ENCODE measurements at places on chromosomes 6 and 20. TPM values are rescaled to one million over a fixed set of nuclear protein-coding genes. Genes with fewer than 3 reads are reported as not detected.

DNA sequence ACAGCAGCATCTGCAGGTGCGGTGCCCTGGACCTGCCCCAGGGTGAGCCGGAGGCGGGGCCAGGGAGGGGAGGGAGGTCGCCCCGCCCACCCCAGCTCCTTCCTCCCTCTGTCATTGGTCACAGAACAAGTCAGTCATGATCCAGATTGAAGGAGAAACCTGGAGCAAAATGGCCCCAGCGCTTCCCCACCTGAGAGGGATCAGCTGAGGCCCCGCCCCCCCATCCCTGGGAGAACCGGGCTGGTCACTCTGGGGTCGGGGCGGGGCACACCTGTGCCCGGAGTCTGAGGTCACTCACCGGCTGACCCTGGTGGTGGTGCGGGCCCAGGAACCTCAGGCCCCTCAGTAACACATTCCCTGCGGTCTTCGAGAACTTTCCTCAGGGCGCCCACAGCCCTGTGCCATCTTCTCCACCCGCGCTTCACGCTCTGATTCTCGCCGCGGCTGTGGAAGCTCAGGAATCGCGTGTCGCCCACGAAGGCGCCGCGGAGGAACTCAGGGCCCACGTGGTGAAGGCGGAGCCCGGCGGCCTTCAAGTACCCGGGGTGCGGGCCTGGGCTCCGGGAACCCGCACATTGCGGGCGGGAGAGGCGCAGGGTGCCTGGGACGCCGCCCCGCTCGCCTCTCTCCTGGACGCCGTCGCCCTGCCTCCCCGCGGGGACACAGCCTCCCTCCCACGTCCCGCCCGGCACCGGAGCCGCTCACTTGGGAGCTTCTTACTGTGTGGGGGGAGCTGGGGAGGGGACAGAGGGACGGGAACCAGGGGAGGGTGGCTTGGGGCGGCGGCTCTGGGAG, 36.4 kb upstream of the HLA-C start:
- peak; percentile 72 for DNase-seq
- peak overlapping the region; percentile 68 for H3K4me3 ChIP-seq
- no peaks in the 10 kb centered on the region for H3K36me3 ChIP-seq

GRCh38 chr6:56259234-56260077, 12.1 kb upstream of the COL21A1 start:
- H3K27ac ChIP-seq, result no peak overlapping the region
- H3K4me1 ChIP-seq, result no peaks in the 10 kb centered on the region
- DNase-seq, result no peak
- no peaks in the 10 kb centered on the region for H3K36me3 ChIP-seq

GRCh38 chr6:17986656-17987446, 584 bp downstream of the KIF13A start:
- H3K27ac ChIP-seq, result no peak overlapping the region
- peaks cover 68% of the 10 kb centered on the region for H3K27me3 ChIP-seq
- peak; percentile 13 for DNase-seq
- peaks cover 13% of the 10 kb centered on the region for H3K4me1 ChIP-seq
- H3K36me3 ChIP-seq, result no peaks in the 10 kb centered on the region

GRCh38 chr6:46510651-46511050, 19.4 kb upstream of the RCAN2 start:
- H3K27me3 ChIP-seq, result peaks cover 4% of the 10 kb centered on the region
- H3K4me3 ChIP-seq, result no peak overlapping the region
- no peak for DNase-seq
- H3K4me1 ChIP-seq, result no peaks in the 10 kb centered on the region

DNA sequence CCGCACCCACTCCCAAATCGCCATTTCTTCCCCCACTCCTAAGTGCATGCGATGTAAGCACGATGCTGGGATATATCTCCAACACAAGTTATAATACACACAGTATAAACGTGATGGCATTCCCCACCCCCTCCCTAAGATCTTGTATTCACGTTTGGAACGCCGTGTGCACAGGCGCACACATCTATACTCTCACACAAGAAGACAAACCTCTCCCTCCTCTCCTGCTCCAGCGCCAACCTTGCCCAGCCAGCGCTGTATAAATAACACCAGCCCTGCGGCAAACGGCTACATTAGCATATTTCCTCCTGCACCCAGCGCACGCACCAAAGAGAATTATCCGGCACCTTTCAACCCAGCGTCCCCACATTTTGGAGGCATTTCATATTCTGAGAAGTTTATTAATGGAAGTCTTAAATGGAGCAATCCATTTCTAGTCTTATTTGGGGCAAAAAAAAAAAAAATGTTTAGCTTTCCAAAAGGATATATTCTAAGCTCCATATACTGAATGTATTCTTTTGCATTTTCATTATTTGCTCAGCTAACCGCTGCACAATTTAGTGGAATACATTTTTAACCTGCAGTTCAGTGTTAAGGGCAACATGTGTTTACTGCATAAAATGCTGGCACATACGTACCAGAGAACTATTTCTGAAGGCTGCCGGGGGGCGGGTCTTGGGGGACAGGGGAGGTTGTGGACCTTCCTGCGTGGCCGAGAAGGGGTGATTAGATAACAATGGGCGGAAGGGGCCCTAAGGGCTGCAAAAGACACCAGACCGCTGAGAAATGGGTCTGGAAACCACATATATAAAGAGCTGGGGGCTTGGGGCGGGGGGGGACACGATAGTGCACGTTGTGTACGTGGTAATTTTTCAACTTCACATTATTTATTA, 1.1 kb upstream of the SLC22A23 start:
- peak overlapping the region; percentile 61 for H3K4me3 ChIP-seq
- H3K36me3 ChIP-seq, result no peaks in the 10 kb centered on the region
- H3K4me1 ChIP-seq, result peaks cover 10% of the 10 kb centered on the region

DNA sequence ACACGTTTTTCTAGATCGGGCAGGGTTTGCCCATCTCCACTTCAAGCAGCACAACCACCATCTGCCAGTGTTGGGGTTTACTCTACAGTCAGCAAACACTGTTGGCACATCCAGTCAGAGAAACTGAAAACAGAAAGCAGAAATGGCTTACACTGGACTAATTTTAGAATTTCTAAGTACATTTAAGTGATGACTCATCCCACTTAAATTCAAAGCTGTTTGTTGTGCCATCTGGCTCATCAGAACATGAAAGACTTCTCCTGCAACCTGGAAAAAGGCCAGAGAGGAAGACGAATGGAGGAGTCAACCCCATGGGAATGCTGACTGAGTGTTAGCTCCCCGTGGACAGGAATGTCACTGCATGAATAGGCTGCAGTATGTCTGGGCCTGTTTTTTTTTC, 21.8 kb downstream of the FAM209B start:
- no peak overlapping the region for H3K4me3 ChIP-seq
- peaks cover 8% of the 10 kb centered on the region for H3K4me1 ChIP-seq
- H3K27ac ChIP-seq, result no peak overlapping the region
- no peaks in the 10 kb centered on the region for H3K36me3 ChIP-seq

DNA sequence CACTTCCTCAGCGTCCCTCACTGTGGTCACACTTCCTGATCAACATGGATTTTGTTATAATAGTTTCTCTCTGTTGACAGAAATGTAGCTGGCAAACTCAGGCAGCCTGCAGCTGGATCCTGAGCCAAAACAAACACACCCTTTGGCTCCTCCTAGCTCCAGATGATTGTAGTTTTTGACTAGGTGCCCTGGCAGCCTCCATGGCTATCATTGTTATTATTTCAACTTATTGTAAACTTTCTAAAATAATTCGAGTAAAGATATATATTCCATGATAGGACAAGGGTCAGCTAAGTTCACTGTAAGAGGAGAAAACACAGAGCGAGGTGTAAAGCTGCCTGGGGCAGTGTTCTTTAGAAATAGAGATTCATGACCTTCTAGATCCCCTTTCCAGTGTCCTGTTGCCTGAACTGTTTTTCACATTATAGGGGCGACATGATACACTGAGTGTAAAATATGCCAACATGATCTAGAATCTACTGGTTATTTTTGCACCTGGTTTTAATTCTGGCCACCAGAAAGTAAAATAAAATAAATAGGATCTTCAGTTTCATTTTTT, 98.2 kb upstream of the HDGFL1 start:
- no peaks in the 10 kb centered on the region for H3K27me3 ChIP-seq
- no peak for DNase-seq
- H3K4me3 ChIP-seq, result no peak overlapping the region
- no peaks in the 10 kb centered on the region for H3K4me1 ChIP-seq
- H3K36me3 ChIP-seq, result no peaks in the 10 kb centered on the region
- no peak overlapping the region for H3K27ac ChIP-seq

DNA sequence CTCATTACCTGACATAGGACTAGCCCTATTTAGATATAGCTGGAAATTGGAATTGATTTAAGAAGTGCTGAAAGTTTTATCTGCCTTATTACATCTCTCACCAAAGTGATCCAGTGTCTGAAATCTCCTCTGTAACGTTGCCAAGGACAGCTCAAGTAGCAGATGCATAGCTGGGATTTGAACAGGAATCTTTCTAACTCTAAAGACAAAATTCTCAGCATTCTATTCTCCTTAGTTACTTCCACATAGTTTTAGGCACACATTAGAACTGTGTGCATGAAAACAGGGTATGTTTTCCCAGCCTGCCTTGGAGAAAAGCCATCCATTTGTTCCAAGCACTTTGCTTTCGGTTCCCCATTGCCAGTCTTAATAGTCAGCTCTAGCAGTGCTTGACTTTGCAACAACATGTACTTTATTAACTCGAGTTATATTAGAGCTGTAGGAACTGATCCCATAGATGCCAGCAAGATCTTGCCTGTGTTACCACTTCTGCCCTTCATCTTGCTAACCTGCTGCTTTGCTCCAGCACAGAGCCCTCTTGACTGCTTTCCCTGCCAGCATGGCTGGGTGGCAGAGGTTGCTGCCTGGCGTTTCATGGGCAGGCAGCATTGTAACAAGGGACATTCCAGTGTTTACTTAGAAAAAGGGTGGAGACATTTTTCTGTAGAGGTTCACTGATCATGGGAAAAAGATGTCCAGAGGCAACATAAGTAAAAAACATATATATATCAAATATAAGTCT, 56.1 kb upstream of the STMND1 start:
- DNase-seq, result no peak
- no peak overlapping the region for H3K4me3 ChIP-seq
- H3K27me3 ChIP-seq, result peaks cover 33% of the 10 kb centered on the region
- H3K4me1 ChIP-seq, result no peaks in the 10 kb centered on the region
- no peaks in the 10 kb centered on the region for H3K36me3 ChIP-seq

DNA sequence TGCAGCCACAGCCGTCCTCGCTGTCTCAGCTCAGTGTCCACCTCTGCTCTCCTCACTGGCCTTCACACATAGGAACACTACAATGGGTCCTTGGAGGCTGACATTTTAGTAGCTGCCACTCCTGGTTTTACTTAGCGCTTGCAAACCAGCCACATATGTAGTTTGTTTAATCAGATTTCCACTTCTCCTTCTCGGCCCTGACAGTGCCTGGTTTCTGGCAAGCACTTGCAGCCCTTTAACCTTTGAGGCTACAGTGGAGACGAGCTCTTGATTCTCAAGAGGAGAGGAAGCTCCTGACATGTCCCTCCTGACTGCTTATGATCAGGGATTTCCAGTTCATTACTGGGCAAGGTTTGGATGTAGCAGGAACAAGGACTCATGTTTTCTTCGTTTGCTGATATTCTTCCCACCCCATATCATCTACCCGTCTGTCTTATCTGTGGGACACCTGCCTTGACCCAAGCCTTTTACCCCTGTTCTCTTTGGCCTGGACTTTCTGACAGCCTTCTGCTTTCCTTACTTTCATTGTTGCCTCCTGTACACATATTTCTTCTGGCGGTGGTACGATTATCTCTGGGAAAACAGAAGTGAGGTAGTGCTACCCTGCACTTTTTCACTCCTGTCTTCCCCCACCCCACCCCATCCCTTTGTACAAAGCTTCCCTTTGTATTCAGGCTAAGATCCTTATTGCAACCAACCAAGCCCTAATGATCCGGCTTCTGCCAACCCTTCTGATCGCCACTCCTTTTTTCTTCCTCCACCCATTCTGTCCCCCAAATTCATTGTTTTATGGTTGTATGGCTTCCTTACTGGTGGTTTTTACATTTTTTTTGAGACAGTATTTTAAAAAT, 31.2 kb downstream of the CEP43 start:
- peaks cover 58% of the 10 kb centered on the region for H3K36me3 ChIP-seq
- peaks cover 7% of the 10 kb centered on the region for H3K4me1 ChIP-seq
- H3K27me3 ChIP-seq, result no peaks in the 10 kb centered on the region
- no peak for DNase-seq
- no peak overlapping the region for H3K27ac ChIP-seq
- no peak overlapping the region for H3K4me3 ChIP-seq

DNA sequence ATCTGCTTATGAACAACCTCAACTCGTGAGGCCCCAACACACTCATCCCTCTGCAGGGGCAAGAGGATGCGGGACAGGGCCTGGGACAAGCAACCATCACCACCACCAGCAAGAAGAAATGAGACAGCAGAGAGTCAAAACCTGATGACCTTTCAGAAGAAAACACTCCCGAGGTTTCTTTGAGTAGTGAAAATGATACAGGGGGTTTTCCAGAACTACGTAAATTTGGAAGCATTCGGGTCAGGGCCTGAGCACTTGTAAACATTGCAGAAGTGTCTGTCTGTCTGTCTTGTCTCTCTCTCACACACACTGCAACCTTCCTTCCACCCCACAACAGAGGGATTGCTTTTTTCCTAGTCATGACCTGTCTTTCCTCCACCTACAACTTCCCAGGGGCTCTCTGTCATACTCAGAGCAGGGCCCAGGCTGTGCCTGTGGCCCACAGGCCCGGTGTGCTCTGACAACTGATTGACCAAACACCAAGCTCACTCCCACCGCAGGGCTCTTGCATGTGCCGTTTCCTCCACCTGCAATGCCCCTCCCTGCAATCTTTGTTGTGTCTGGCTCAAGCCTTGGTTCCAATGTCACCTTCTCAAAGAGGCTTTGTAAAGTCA, 90.9 kb downstream of the BMP7 start:
- DNase-seq, result no peak
- no peak overlapping the region for H3K27ac ChIP-seq
- no peaks in the 10 kb centered on the region for H3K4me1 ChIP-seq
- no peaks in the 10 kb centered on the region for H3K36me3 ChIP-seq

- H3K27me3 ChIP-seq, result no peaks in the 10 kb centered on the region
- H3K27ac ChIP-seq, result no peak overlapping the region
- no peak for DNase-seq
- no peak overlapping the region for H3K4me3 ChIP-seq
- peaks cover 10% of the 10 kb centered on the region for H3K4me1 ChIP-seq
Observed at GRCh38 chr6:14547284-14547998, 429.9 kb downstream of the CD83 start.

- H3K4me1 ChIP-seq, result no peaks in the 10 kb centered on the region
- no peaks in the 10 kb centered on the region for H3K27me3 ChIP-seq
- no peak overlapping the region for H3K4me3 ChIP-seq
- no peak overlapping the region for H3K27ac ChIP-seq
- peaks cover 21% of the 10 kb centered on the region for H3K36me3 ChIP-seq
- DNase-seq, result no peak
Observed at GRCh38 chr6:34994693-34995092, 105.6 kb downstream of the ANKS1A start.

Gene EGFL8
- total RNA-seq, result 13.3 TPM

Gene TCF21
- not detected for total RNA-seq

Gene TAAR1
- not detected for total RNA-seq

Gene SLC13A3
- total RNA-seq, result not detected

Gene MAS1
- not detected for total RNA-seq

Gene SLC12A5
- total RNA-seq, result not detected

Gene EPPIN
- not detected for total RNA-seq

Gene TINAG
- not detected for total RNA-seq

Gene TLDC2
- total RNA-seq, result not detected

Gene TRIM40
- total RNA-seq, result not detected

Gene MLN
- total RNA-seq, result not detected

All from activated CD8-positive, alpha-beta T cell treated with anti-CD3 and anti-CD28 coated beads for 36 hours (primary cell).